ENCODE measurements at places on chromosomes 4 and X. TPM values are rescaled to one million over a fixed set of nuclear protein-coding genes. Genes with fewer than 3 reads are reported as not detected.

The TEX13C gene
- total RNA-seq = not detected

The PPBP gene
- not detected for total RNA-seq

The F11 gene
- total RNA-seq = not detected

DNA sequence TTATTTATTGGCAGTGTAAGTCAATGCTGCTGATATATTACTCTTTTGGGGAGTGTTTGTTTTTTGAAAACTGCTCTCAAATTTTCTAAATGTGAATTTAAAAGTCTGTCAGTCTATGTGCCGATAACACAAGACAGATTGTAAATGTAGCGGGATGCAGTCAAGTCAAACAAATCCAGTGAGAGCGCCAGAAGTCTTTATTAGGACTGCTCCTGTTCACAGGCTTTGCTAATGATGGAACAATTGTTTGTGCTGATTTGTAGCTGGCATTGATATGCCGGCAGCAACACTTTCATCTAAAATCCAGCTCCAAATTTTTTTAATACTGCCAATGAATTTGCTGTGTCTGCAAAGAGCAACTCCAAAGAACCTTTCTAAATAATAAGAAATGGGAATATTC lies 78.7 kb upstream of the TET2 start:
- DNase-seq = no peak

GRCh38 chr4:5804656-5805055 lies 88.2 kb downstream of the CRMP1 start:
- DNase-seq = no peak

- DNase-seq = no peak
Measured at GRCh38 chr4:42306221-42307109, 90.8 kb upstream of the SHISA3 start.

GRCh38 chr4:53785996-53786395 lies 194.7 kb upstream of the LNX1 start:
- no peak for DNase-seq

DNA sequence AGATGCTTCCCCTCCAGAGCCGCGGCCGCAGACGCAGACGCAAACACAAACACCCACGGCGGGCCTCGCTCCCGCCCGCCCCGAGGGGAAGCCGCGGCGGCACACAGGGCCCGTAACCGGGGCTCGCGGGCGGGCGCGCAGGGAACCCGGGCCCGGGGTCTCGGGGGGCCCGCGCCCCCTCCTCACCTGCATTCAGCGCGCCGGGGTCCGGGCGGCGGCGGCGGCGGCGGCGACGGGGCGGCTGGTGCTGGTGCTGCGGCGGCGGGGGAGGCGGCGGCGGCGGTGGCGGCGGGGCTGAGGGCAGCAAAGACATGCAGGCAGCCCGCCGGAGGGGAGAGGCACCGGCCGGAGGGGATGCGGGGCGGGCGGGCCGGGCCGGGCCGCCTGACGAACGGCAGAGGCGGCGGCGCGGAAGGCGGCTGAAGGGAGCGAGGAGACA lies 255 bp upstream of the CNOT6L start:
- DNase-seq = no peak

DNA sequence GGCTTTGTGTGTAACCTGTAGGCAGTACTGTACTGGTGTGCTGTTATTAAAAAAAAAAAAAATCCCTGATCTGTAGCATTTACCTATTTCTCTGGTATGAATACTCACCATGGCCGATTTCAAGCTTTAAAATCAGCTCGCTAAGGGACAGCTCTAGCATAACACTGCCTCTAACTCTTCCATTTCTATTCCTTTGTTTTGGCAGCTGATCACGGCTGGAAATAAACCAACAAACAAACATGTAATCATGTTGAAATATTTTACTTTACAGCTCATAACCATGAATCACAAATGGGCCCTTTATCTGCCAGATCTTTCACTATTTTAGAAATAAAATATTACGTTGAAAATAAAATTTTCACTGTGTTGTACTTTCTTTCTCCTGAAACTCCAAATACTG lies 60.5 kb upstream of the IL15 start:
- DNase-seq = no peak

DNA sequence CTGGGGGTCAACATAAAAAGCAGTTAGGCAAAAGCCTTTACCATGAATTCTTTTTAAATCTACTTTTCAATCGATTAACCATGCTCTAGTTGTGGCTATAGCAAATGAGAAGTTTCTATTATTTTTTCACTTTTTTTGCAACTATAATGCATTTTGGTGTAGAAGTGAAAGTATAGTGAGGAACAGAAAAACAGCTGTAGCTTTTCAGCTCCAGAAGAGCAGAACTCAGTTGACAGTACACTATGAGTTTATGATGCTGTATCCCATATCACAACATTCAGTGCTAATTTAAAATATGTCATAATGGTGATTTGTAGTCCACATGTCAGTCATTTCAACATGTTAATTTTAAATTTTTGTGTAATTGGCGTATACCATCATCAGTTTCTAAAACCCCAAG lies 8.7 kb upstream of the MUC7 start:
- no peak for DNase-seq

DNA sequence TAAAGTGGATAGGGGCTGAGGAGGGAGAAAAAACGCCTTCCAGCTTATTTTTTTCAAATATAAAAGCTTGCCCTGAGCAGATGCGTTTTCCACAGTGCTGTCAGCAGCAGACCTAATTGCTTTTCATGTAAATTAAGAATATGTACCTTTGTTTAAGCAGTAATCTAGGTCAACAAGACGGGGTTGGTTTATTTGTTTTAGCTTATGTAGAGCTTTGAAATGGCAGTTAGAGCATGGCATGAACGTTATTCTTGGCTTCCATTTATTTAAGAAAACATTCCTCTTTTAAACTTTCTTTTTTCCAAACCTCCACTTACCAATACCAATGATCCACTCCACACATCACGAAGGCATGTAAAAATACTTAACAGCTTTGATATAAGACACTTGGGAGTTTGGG lies 220.3 kb upstream of the TENM3 start:
- DNase-seq = no peak

GRCh38 chr4:153469031-153469430 lies 2.9 kb downstream of the TMEM131L start:
- DNase-seq = no peak
